Stimulated activated CD8-positive, alpha-beta memory T cell treated with anti-CD3 and anti-CD28 coated beads, Interleukin-4, amount 100 ng/mL, for 4 hours (primary cell): ENCODE measurements at places on chromosomes 11 and 22.

GRCh38 chr11:121567995-121568394 is 115.2 kb upstream of the SORL1-AS1 start:
- DNase-seq, result no peak

GRCh38 chr22:34997633-34998299 is 68.2 kb upstream of the ISX start:
- no peak for DNase-seq

- DNase-seq, result no peak
Observed at GRCh38 chr11:119108857-119109221, 1.7 kb downstream of the C2CD2L start.

DNA sequence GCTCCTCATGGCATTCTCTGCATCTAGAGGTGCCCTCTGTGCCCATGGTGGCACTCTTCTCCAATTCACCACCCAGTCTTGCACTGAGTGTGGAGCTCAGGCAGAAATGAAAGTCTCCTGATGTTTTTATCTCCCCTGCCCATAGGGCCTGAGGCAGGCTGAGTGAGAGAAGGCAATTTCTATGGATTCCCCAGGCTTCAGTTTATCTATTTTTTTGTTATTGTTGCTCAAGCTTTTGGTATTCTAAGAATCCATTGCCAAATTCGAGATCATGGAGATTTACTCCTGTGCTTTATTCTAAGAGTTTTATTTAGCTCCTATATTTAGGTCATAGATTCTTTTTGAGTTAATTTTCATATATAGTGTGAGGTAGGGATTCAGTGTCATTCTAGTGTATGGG is 40.7 kb downstream of the TSPAN18 start:
- no peak for DNase-seq

DNA sequence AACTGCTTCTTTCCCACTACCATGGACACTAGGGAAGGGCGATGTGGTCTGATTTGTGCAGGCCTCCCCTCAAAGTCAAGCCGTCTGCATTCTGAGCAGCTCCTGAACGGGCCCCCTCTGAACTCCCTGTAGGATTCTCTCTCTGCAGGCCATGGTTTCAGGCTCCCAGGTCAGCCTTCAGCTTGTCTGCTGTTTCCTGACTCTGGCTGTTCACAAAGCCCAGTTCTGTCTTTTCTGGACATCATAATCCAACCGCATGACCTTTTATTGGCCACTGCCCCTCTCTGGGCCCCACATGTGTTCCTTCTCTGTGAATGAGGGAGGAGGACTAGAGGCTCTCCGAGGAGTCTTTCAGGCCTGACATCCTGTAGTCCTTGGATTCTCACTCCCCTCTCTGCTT is 161.0 kb downstream of the FEZ1 start:
- DNase-seq, result no peak

GRCh38 chr11:61736310-61736709 is 16.1 kb upstream of the MYRF start:
- no peak for DNase-seq

GRCh38 chr11:115126515-115127208 is 377.6 kb downstream of the CADM1 start:
- DNase-seq, result no peak

GRCh38 chr22:46066691-46067090 is 83.6 kb upstream of the PPARA start:
- DNase-seq, result no peak

- DNase-seq, result no peak
Observed at GRCh38 chr11:125390946-125391345, 105.1 kb downstream of the FEZ1 start.

GRCh38 chr11:12126344-12127019 is 16.1 kb downstream of the MICAL2 start:
- DNase-seq, result no peak

- peak; percentile 85 for DNase-seq
Observed at GRCh38 chr22:37607010-37607934, 1.4 kb upstream of the GGA1 start.

GRCh38 chr22:38435010-38435409 is 20.0 kb downstream of the KCNJ4 start:
- no peak for DNase-seq

- DNase-seq, result no peak
Observed at GRCh38 chr11:67269401-67270255, 3.4 kb downstream of the GRK2 start.

DNA sequence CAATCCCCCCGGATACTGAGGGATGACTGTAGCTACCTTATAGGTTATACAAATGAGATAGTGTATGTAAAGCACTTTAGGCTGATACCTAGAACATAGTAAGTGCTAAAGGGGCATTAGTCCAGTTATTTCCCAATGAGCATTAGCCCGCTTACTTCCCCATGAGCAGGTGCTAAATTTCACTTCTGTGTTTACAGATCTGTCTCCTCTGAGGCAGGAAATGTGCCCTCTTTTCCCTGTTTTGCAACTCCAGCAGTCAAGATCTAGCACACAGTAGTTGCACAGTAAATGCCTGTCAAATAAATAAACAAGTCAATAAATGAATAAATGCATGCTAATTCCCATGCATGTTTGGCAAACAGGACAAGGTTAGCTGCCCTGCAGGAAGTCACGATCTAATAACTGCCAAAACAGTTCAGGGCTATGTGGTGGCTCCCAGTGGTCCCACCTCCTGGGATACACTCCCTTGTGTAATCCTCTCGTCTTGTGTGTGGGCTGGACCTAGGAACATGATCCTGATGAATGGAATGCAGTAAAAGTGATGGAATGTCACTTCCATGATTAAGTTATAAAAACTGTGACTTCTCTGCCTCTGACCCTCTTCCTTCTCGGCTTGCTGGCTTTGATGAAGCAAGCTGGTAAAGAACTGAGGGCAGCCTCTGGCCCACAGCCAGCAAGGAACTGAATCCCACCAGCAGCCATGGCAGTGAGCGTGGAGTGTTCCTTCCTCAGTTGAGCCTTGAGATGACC is 459.0 kb downstream of the SOX6 start:
- DNase-seq, result no peak

DNA sequence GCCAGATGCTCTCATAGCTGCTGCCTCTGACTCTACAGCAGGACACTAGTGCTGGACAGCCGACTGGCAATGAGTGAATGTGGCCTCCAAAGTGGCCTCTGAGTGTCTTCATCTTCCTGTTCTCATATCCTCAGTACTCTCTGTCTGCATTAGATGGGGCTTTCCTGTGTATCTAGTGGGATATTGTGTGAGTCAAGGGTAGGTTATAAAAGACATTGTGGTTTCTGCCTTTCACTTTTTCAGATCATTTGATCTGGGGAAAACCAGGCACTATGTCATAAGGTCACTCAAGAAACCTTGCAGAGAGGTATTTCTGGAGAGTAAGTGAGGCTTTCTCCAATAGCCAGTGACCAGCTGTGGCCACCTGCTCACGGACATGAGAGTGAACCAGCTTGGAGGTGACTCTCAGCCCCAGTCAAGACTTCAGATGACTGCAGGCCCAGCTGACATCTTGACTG is 333.6 kb upstream of the NCAM1 start:
- no peak for DNase-seq

GRCh38 chr11:65355776-65356393 is 1.3 kb downstream of the TIGD3 start:
- no peak for DNase-seq

DNA sequence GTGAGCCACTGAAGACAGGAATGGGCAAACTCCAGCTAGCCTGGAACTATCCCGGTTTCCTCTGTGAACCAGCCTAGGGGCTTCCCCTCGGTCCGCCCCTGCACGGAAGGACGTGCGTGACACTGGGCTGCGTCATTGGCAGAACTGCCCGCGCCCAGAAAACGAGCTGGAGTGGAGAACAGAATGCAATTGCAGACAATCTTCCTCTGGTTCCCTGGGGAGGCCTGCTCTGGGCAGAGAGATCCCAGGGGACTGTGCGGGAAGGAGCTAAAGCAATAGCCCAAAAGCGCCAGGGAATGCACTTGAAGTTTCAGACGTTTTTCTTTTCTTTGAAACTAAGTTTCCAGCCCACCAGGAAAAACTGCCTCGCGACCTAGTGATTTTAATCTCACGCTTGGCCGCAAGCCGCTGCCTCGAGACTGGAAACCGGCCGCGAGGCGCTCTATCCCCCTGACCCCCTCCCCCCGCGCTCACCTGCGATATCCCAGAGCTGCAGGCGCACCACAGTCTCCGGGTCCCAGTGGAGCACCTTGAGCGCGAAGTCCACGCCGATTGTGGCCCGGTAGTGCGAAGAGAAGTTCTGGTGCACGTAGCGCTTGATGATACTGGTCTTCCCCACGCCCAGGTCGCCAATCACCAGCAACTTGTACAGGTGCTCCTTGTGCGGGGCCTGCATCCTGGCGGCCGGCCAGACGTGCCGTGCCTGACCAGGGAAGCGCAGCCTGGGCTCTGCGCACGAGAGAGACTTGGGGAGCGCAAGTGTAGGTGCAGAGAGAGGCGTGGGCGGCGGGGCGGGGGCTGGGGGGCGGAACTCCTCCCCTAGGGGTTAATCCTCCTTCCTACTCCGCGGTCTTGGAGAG is at the start of gene RAB38:
TSS of gene RAB38 (minus strand) at position 735 of the 860 bp plus-strand sequence. CDS start at position 676, 59 bp downstream.
- no peak for DNase-seq

- DNase-seq, result no peak
Observed at GRCh38 chr22:46224044-46224897, 25.8 kb downstream of the CDPF1 start.

DNA sequence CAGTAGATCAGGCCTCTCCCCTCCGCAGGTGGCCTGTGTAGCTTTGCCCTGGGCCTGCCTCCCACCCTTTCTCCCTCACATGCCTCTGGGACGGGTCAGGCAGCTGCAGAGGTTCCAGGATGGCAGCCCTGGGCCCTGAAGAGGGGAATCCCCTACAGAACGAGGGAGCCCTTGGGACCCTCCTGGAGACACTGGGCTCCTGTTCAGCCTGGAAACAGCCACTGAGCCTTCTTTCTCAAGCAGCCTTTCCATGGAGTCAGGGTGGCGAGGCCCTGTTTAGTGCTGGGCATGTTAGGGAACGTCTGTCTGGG is 720.9 kb downstream of the BRD1 start:
- DNase-seq, result no peak

- no peak for DNase-seq
Observed at GRCh38 chr11:20874358-20874757, 205.0 kb downstream of the NELL1 start.

DNA sequence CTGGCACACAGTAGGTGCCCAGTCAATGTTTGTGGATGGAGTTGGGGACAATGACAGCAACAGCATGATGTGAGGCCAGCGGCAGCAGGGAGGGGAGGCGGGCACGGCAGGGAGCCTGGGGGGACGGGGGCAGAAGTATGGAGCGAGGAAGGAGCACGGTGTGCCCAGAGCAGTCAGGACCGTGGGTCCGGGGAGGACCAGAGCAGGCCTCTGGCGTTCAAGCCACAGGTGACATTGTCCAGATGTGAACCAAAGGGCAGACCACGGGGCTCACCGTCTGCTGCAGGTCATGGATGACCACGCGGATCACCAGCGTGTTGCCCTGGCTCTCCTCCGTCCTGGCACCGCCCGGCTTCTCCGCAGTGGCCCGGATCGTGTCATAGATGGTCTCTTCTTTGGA is 105.5 kb downstream of the SHANK2 start:
- DNase-seq, result no peak

DNA sequence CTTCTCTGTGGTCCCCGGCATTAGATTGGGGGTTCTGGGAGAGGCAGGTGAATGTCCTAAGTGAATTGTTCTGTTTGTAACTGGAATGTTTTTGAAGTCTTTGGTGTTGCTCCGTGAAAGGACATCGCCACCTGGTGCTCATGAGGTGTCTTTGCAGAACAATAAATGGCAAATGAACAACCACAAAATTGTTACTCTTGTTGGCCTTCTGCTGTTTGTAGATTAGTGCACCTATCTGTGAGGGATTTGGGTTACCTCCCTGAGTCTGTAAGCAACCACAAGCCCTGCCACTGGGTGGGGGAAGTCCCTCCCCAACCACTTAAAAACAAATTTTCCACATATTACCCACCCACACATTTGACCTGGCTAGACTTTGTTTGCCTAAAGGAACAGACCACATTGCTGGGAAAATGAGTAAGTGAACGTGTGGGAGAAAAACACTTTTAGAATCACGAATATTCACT is 4.7 kb downstream of the MPEG1 start:
- DNase-seq, result no peak

- DNase-seq, result no peak
Observed at GRCh38 chr11:128455766-128456165, 131.6 kb downstream of the ETS1 start.

- no peak for DNase-seq
Observed at GRCh38 chr11:76597533-76598425, 72.8 kb downstream of the LRRC32 start.

- no peak for DNase-seq
Observed at GRCh38 chr11:117217141-117218084, 14.5 kb downstream of the PCSK7 start.

- no peak for DNase-seq
Observed at GRCh38 chr11:125494974-125495725, 915 bp downstream of the FEZ1 start.

DNA sequence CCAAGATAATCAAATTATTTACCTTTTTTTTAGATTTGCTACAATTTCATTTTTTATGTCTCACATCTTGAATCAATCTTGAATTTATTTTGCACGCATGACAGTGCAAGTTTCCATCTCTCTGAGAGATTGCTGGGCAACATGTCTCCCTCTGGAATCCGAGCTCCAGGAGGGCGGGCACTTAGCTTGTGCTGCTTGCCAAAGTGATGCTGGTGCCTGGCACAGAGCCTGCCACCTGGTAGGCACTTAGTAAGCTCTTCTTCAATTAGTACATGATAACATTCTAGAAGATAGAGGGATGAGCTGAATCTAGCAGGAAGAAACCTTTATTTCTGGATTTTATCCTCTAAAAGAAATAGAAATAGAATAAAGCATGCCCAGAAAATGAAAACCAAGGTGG is 27.5 kb upstream of the OR9I1 start:
- DNase-seq, result no peak

DNA sequence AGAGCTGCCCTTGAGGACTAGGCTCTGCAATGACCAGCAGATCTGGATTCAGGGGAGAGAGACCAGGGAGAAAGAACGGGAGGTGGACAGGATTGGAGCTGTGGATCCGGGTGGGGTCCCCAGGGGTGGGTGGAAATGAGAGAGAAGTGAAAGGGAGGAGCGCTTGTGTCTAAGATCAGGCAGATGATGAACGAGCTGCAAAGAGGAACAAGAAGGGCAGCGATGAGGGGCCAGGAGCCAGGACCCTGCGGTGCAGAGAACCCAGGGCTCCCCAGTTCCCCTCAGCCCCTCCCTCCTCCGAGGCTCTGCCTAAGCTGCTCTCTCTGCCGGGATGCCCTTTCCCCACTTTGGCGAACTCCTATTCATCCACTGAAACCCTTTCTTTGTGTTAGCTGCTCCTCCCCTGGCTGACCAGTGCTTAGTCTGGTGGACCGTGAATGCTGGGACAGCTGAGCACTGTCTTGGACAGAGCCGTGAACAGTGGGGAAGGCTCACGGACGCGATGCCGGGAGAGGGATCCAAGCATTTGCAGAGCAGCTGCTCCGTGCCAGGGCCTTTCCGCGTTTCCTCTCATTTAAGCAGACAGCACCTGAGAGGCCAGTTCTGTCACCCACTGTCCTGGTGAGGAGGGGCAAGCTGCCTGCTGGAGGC is 35.9 kb downstream of the SHISAL1 start:
- DNase-seq, result no peak

- no peak for DNase-seq
Observed at GRCh38 chr11:84071851-84072250, 785.7 kb upstream of the CCDC90B start.

- no peak for DNase-seq
Observed at GRCh38 chr11:83691451-83691950, 405.3 kb upstream of the CCDC90B start.

GRCh38 chr11:67538306-67538705 is 15.1 kb upstream of the CABP2 start:
- DNase-seq, result no peak

- no peak for DNase-seq
Observed at GRCh38 chr11:74144592-74144991, 26.2 kb downstream of the C2CD3 start.

- DNase-seq, result no peak
Observed at GRCh38 chr11:65479184-65480145, 19.4 kb upstream of the MALAT1 start.

- DNase-seq, result no peak
Observed at GRCh38 chr11:35276396-35277145, 137.6 kb downstream of the CD44 start.
